SK-MEL-5 (cell line): ENCODE measurements at places on chromosomes 12 and 14. TPM values are rescaled to one million over a fixed set of nuclear protein-coding genes. Genes with fewer than 3 reads are reported as not detected.

The IAPP gene
- total RNA-seq = not detected in 2 replicates

The ATF7 gene
- total RNA-seq = 10.2 and 11.8 TPM in 2 replicates

The SLCO1B3 gene
- 0.21 TPM in 1 of 2 replicates, not detected in the other for total RNA-seq

The CACNA2D4 gene
- not detected in 2 replicates for total RNA-seq

The GMFB gene
- total RNA-seq = 83.9 and 102 TPM in 2 replicates

The KRT86 gene
- total RNA-seq = not detected in 2 replicates

The PTCSC3 gene
- not detected in 2 replicates for total RNA-seq

The RNASE7 gene
- total RNA-seq = not detected in 2 replicates

The CEP83 gene
- 12.0 and 20.5 TPM in 2 replicates for total RNA-seq

The TMEM52B gene
- 0.08 TPM in 1 of 2 replicates, not detected in the other for total RNA-seq

The SYNDIG1L gene
- total RNA-seq = not detected in 2 replicates

The DNAJC22 gene
- total RNA-seq = 11.9 and 13.2 TPM in 2 replicates

The LHX5 gene
- total RNA-seq = 0.03 TPM in 1 of 2 replicates, not detected in the other

The CLEC14A gene
- not detected in 2 replicates for total RNA-seq

The NELL2 gene
- 0.21 and 0.45 TPM in 2 replicates for total RNA-seq
